ENCODE measurements at places on chromosomes 12 and 14. TPM values are rescaled to one million over a fixed set of nuclear protein-coding genes. Genes with fewer than 3 reads are reported as not detected.

Gene TMEM263
- total RNA-seq: 97.2 TPM

Gene SMCO2
- not detected for total RNA-seq

Gene DHRS7
- total RNA-seq: 80.4 TPM

Gene SLCO1B1
- not detected for total RNA-seq

Gene FLVCR2
- total RNA-seq: 5.8 TPM

Gene MIP
- not detected for total RNA-seq

Gene GPR135
- total RNA-seq: 0.29 TPM

Gene CEBPE
- total RNA-seq: not detected

Gene DPF3
- total RNA-seq: 2.6 TPM

Gene SYCP3
- not detected for total RNA-seq

Gene SLCO1B3
- total RNA-seq: not detected

Gene PPFIBP1
- total RNA-seq: 79.4 TPM

Gene SERPINA5
- not detected for total RNA-seq

Gene LARP4
- total RNA-seq: 19.3 TPM

Gene STAC3
- total RNA-seq: 0.18 TPM

Gene BIN2
- total RNA-seq: not detected

Gene DPPA3
- not detected for total RNA-seq

Gene NTS
- not detected for total RNA-seq

Gene NKX2-1
- not detected for total RNA-seq

Gene ISCA2
- 22.0 TPM for total RNA-seq

Gene SLC5A8
- total RNA-seq: not detected

Gene ESYT1
- 240 TPM for total RNA-seq

Data from myometrial cell (primary cell).